ENCODE measurements at places on chromosomes 12 and 14.

DNA sequence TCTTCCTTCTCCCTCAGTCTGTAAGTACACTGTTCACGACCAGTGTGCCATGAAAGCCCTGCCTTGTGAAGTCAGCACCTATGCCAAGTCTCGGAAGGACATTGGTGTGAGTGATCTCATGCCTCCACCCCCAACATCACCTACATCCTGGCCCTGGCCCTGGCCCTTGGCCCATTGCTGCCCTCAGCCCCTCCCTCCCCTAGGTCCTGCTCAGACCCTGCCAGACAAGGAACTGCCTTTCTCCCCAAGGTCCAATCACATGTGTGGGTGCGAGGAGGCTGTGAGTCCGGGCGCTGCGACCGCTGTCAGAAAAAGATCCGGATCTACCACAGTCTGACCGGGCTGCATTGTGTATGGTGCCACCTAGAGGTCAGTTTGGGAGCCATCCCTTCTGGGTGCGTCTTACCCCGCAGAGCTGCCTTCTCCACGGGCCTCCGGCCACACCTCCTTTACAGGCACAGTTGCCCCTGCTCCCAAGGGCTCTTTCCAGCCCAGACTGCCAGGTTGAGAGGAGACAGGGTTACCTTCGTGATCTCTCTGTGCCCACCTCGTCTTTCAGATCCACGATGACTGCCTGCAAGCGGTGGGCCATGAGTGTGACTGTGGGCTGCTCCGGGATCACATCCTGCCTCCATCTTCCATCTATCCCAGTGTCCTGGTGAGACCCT lies 9.2 kb downstream of the DGKA start:
- DNase-seq = peak; percentile 38

DNA sequence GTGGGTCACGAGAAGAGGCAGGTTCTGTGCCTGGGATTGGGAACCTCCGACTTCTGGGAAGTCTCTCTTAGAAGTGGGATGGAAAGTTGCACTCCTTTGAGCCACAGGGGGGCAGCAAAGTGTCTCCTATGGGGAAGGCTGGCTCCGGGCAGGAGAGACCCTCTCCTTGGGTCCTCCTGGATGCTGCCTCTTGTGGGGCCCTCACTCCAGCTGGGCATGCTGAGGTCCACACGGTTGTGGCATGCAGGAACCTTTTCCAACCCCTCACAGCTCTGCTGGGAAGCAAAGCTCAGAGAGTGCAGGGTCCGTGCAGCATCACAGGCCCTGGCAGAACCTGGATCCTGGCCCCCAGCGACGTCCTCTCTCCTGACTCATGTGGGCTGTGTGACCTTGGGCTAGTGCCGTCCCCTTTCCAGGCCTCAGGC lies 17.4 kb downstream of the SDSL start:
- DNase-seq = no peak

- DNase-seq = no peak
These were observed 5.3 kb downstream of the GRIN2B start for GRCh38 chr12:13976028-13976584.

DNA sequence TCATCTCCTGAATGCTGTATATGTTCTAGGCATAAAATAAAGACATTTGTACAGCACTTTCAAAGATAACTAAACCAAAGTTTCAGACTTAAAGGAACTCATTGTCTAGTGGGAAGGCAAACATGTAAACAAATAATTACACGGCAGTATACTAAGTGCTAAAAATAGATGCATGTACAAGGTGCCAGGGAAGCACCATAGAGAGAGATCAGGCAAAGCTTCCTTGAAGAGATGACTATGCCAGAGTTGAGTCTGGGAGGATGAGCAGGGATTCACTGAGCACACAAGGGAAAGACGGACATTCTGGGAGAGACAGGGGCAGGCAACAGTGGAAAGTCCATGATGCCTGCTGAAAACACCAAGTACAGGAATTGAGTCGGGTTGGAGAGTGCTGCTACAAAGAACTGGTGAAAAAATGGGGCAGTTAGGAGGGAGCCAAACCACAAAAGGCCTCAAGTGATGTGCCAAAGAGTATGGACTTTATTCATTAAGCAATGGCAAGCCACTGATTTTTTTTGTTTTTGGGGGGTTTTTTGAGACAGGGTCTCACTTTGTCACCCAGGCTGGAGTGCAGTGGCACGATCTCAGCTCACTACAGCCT lies 26.8 kb downstream of the ANKS1B start:
- DNase-seq = no peak

DNA sequence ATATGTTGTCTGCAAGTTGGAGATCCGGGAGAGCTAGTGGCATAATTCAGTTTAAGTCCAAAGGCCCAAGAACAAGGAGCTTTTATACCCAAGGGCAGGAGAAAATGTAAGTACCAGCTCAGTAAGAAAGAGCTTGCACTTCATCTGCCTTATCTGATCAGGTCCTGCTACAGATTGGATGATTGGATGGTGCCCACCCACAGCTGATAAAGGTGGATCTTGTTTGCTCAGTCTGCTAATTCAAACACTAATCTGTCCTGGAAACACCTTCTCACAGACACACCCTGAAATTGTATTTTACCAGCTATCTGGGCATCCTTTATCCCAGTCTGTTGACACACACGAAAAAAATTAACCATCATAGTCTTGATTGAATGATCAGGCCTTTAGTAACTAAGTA lies 230.7 kb upstream of the SLC16A7 start:
- DNase-seq = no peak

GRCh38 chr14:104151566-104152245 lies 13.3 kb downstream of the KIF26A start:
- no peak for DNase-seq

GRCh38 chr14:57574617-57575288 lies 81.1 kb upstream of the CCDC198 start:
- no peak for DNase-seq

DNA sequence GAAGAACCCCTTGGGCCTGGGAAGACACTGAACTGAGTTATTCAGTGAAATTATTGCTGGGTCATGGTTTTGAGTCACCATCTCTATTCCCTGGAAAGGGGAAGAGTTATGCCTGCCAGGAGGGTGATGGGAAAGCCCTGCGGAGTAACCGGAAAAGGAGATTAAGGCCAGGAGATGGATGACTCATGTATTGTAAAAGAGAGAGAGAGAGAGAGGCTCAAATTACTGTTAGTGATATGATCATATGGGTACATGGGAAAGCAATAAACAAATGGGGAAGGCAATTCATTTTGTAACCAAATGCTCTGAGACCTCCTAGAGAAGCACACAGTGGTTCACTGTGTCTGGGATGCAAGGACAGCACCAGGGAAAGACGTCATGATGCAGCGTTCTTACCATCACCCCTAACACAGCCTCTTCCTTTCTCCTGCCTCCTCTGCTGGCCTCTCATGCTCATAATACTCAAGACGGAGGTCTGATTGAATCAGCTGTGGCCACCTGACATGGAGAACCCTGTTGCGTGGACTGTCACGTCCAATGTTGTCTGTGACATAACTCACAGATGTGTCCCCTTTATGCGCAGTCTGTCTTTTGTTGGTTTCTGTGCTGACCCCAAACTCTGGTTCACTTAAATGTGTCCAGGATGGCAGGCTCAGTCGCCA lies 243.7 kb downstream of the TMEM132D start:
- DNase-seq = no peak

- DNase-seq = no peak
These were observed 184.2 kb upstream of the LHX5 start for GRCh38 chr12:113655919-113656318.

- no peak for DNase-seq
These were observed 211.0 kb upstream of the NUDT4 start for GRCh38 chr12:93166541-93167307.

DNA sequence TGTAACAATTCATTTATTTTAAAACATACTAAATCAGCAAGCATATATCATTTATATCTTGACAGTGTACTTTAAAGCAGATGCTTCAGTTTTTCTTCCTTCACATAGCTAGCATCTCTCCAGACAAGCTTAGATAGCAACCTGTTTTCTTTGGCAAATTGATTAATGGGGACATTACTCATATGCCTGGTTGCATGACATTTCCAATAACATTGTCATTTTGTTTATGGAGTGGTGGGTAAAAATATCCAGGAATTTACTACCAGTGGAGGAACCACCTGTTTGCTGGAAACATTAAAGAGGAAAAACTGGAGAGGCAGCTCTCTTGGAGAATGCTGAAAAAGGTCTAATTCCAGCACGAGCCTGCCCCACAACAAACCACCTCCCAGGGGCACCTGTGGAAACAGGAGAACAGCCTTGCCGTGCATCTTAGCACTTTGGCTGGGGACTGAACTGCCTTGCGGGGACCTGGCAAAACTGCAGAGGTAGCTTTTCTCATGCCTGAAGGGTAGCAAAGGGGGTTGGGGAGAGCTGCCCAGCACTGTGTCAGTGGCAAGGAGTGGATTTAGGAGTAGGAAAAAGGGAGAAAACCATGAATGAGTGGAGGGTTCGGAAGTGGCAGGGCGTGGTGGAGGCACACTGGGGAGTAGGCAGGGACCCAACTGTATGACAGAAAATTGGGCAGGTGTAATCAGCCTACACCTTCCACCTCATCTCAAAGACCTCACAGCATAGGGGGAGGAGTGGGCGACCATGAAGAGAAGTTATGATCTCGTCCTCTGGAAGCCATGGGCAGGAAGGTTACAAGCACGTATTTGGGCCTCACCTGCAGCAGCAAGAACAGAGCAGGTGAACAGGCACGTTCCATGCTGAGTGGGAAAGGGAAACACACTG lies 11.7 kb upstream of the CREBL2 start:
- DNase-seq = no peak

- no peak for DNase-seq
These were observed 164.1 kb downstream of the ZFP36L1 start for GRCh38 chr14:68628605-68629310.

GRCh38 chr12:130859161-130859560 lies 12.7 kb upstream of the RAN start:
- no peak for DNase-seq

GRCh38 chr12:693934-694533 lies 30.8 kb upstream of the NINJ2 start:
- DNase-seq = no peak

DNA sequence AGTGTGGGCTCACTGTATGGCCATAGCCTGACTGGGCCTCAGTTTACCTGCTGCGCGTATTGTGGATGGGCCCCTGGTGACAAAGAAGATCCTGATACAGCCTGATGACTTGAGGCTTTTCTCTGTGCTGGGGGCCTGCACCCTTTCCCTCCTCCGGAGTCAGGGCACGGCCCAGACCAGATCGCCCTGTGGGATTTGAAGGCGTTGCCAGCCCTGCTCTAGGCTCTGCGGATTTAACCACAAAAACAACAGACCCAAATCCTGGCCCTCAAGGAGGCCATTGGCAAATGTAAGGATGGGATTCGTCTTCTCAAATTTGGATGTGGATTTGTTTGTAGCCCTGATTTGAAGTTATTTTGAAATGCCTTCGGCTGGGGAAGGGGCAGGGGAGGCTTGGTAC lies 195.8 kb downstream of the TSPAN9 start:
- DNase-seq = no peak

GRCh38 chr12:123854918-123855317 lies 92.8 kb downstream of the DNAH10 start:
- no peak for DNase-seq

All from AG09309 (cell line).